ENCODE measurements at places on chromosomes 7 and 10.

DNA sequence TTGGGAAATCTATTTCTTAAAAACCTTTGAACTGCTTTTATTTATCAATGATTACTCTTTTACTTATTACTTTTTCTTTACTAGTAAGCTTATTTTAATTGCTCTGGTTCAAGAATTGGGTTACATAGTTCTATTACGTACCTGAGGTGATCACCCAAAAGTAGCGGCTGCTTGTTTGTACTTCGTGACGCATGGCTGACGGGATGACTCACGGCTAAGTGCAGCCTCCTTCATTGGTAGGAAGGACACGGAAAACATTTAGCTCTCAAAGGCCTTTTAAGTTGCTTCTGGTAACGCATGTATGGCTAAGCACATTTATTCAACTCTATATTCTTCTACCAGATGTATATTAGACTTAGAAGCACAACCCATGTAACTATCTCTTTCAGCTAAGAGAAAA, 285.8 kb upstream of the SP4 start:
- no peak for DNase-seq

- DNase-seq = no peak
Observed at GRCh38 chr7:130361681-130362080, 17.1 kb downstream of the CPA5 start.

GRCh38 chr10:97647556-97647955, 7.1 kb downstream of the PI4K2A start:
- DNase-seq = no peak

DNA sequence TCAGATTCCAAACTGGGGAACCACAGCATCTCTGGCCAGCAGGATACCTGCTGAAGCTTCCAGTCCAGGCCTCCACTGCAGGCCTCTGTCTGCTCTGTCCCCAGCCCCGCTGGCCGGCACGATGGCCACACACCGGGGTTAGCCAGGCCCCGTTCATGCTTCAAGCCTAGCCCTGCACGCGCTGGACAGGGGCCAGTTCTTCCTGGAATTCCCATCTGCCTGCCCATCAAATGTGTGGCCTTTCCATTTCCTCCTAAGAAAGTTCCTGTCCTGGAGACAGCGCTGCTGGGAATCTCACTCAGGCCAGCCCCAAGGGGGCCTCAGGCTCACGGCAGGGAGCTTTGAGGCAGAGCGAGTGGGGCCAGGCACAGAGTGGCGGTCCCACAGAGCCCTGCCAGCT, 18.0 kb downstream of the SH2B2 start:
- no peak for DNase-seq

- DNase-seq = no peak
Observed at GRCh38 chr7:157472311-157473050, 135.7 kb downstream of the DNAJB6 start.

GRCh38 chr10:116136261-116136660, 136.7 kb downstream of the GFRA1 start:
- no peak for DNase-seq

GRCh38 chr7:41039386-41039953, 663.4 kb downstream of the INHBA start:
- DNase-seq = no peak
